ENCODE measurements at places on chromosomes 16 and 17. TPM values are rescaled to one million over a fixed set of nuclear protein-coding genes. Genes with fewer than 3 reads are reported as not detected.

The GPR139 gene
- total RNA-seq = not detected

The KRTAP4-1 gene
- not detected for total RNA-seq

The CDRT15 gene
- not detected for total RNA-seq

The KIAA0513 gene
- total RNA-seq = 16.5 TPM
